ENCODE measurements at places on chromosomes 6 and 20.

DNA sequence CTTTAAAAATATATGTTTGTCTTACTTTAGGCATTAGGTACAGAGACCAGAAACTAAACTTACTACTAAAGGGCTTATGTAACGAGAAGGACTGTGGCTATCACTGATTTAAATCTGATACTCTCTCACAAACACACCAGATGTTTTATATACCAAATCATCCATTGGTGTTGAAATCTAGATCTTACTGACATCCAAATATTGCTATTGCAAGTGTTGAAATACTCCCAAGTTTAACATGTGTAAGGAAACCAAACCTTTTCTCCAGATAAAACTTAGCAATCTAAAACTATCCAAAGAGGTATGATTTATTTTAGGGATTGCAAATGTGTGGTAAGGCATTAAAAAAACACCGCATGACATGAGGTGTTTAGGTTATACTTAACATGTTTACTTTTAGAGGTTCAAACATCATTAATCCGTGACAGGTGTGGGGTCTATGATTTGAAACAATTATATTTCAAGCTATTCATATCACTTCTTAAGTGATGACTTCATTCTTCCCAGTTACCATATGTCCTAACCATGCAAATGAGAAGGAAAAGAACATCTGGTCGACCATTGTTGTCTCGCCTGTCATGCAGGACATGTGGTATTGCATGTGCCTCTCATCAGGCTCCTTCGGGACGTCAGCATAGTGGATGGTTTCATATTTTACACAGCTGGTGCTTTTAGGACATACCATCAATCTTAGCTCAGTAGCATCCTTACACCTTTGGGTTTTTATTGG, 168.3 kb upstream of the SPACA1 start:
- DNase-seq = no peak

DNA sequence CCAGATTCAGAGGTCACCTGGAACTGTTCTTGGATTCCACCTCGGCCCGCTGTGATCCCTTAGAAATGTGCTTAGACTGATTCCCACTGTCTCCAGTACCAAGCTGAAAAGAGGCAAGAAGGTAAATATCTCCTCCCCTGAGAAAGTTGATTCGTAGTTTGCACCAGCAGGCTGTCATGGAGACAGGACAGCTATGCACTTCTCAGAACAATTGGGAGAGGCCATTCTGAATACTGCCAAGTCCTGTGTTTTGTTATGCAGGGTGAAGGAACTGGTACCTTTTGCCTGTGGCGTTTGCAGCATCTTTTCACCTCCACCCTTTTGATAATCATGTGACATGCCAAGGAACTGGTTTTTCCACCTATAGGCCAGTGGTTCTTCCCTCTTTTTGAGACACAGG, 58.2 kb upstream of the RNGTT start:
- DNase-seq = no peak

GRCh38 chr6:148164645-148165044, 178.0 kb upstream of the SASH1 start:
- DNase-seq = no peak

DNA sequence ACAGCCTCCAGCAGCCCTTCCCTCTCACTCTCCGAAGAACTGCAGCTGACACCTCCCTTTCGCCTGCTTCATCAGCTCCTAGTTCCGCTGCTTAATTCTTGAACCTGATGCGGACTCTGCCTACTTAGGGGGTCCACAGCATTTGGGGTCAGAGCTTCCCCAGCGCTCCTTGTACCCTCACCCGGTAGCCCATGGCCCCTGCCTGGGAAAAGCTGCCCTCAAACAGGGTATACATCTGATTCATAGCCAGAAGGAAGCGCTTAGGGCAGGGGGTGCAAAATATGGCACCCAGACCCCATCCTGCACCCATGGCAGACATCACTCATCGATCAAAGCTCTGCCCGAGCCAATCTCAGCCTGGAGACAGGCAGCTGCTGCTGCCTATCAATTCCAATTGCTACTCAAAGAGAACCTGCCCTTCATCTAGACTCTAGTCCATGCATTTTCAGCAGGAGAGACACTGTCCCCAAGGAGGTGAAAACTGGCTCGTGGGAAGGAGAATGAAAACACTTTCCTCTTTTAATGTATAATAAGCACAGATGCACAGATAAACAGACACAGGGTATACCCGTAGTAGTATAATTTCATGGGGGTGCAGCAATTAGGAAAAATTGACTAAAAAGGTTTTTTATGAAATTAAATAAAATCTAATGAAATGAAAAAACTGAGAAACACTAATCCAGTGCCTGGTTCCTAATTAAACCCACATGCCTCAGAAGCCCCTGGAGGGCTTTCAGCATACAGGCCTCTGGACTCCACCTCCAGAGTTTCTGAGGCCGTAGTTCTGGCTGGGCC, 194.8 kb downstream of the PREX1 start:
- DNase-seq = no peak

DNA sequence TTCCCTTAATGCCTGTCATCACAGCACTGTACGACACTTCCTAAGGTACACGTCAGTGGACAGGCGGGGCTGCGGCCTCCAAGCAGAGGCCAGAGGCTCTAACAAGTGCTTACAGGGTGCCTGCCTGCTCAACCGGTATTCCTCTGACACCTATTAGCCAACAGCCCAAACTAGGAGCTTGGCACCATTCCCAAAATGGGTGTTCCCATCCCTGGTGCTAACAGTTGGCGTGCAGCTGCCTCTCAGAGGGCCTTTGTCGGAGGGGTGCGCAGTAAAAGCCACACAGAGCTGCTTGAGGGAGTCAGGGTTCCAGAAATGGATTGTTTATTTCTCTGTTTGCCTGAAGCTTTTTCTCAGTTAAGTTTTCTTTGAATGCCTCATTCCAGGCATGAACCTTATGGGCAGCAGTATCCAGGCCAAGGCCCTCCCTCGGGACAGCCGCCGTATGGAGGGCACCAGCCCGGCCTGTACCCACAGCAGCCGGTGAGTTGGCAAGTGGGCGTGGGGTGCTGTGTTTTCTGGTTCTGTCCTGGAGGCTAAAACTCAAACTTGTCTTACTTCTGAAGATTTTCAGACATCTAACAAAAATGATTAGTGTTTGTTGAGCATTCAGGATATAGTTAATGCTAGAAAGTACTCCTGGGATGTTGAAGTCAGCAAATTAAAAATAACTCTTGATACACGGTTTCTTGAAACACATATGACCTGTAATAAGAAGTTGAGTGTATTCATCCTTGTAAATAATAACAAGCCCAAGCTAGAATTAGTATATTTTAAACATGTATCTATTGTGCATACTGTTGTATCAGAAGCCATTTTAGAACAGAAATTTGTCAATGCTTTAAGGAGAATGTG, 124.7 kb downstream of the TMEM242 start:
- DNase-seq = no peak

DNA sequence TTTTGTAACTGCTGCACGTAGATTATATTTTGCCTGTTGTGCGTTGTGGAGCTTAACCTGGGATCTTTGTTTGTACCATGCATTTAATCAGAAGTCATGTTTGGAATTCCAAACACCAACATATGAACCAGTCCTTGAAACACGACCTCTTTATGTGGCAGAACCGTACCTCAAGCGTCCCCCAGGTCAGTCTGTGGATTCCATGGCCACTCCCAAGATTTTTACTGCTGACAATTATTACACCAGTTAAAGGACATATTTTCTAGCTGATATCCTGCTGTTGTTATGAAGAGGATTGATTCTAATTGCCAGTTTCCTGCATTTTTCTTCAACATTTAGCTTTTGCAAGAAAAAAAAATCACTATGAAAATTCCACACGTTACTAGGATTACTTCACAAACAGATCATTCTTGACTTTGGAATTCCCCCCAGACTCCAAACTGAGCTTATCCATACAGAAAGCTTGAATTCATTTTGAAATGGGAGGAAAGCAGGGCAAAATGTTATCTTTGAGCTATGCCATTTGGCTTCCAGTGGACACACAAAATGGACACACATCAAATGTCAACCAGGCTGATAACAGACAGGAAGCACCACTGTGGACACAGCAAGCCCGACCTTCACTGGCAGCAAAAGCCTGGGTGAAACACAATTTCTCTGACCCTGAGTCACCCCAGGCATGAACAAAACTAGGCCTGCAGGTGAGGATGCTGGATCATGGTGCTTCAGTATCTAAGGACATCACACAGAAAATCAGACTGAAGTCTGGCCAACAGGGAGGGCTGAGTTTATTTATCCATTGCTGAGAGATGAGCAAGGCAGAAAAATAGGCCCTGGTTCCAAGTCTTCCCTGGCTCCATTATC, 542.9 kb upstream of the JAG1 start:
- DNase-seq = no peak

GRCh38 chr20:38227420-38228360, 32.8 kb downstream of the KIAA1755 start:
- DNase-seq = no peak

DNA sequence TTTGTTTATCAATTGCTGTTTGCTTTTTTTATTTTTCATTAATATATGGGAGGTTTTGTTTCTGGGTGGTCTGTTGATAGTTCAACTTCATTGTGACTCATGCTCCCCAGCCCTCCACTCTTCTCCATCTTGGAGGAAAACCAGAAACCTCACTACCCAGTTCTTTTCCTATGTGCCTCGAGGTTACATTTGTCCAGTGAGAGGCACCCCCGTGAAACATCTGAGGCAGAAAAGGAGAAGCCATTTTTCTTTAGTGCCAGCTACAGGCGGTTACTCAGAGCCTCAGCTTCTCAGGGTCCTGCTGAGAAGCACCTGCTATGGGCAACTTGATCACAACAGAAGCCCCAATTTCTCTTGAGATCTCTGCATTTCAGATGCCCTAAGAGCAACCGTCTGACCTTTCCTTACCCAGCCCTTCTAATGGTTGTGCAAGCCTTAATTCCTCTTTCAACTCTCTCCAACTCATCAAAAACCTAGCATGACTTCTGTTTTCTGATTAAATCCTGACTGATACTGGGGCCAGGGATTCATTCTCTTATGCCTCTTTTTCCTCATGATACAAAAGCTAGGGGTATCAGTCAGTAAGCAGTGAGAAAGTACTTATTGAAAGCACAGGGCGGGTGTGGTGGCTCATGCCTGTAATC, 144.6 kb downstream of the ELOVL4 start:
- DNase-seq = no peak

DNA sequence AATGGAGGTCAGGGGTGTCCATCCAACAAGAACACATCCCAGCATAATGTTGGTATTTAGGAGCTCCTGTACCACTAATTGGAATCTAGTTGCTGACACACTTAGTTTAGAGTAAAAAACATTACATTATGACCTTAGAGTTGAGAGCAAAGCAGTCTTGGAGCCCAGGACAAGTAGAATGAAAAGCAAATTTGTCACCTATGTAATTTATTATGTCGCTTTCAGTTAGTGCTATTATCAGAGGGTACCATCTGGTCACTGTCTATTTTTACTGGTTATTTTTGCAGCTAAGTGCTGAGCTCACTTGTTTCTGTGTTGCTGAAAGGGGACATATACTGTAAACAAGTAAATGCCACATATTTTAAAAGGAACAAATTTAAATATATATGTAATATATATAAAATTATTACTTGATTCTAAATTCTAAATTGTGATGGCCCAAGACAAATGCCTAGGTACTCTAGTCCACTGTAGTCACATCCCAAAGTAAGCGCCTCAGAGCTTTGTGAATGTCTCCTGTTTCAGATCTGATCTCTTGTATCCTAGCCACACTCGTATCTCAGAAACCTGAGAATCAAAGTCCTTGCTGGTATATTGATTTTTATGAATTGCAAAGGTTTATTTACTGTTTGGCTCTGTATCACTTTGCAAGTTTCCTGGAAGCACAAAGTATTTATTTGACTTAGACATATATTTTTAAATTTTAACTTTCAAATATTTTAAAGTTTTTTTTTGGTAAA, 148.6 kb upstream of the MAN1A1 start:
- no peak for DNase-seq

DNA sequence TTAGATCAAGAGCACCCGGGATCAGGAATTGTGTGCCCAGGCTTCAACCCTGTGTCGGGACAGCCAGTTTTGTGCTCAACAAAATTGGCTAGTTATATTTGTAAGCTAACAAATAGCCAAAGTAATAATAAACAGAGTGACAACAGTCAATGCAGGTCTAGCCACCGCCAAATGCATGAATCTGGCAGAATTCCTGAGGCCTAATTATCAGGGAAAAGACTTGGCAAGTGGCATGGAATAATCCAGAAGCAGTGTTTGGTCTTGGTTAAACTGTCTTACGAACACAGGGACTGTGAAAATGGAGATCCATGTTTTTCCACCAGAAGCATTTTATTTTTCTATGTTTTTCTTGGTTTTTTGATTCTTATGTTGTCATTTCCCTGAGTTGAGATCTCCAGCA, 268.8 kb downstream of the ZNF217 start:
- DNase-seq = no peak

DNA sequence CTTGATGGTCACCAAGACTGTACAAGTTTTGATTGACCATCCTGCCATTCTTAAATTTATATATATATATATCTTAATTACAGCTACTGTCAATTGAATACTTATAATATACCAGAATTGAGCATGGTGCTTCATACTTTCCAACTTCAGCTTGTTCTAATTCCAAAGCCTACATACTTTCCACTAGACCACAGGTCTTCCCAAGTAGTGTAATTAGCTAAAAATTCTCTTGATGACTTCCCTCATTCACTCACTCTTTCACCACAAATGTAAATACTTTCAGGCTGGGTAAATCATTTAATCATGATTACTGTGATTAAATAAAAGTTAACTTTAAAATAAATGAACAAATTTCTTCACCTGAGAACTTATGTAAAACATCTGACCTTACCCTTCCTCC, 3.4 kb downstream of the ASF1A start:
- DNase-seq = no peak

GRCh38 chr20:6533761-6534479, 233.6 kb upstream of the BMP2 start:
- no peak for DNase-seq

GRCh38 chr6:64335195-64335594, 699.6 kb downstream of the PHF3 start:
- no peak for DNase-seq

GRCh38 chr6:52509281-52510212, 67.3 kb downstream of the TRAM2 start:
- DNase-seq = no peak

All from KG1 (cell line).